Activated CD4-positive, alpha-beta T cell treated with anti-CD3 and anti-CD28 coated beads, Interleukin-2, Interleukin-4, amounts not matched to agents 100 ng/mL and 50 ng/mL, durations not matched to agents 16 hours and 8 hours (primary cell): ENCODE measurements at places on chromosomes 3 and 15.

DNA sequence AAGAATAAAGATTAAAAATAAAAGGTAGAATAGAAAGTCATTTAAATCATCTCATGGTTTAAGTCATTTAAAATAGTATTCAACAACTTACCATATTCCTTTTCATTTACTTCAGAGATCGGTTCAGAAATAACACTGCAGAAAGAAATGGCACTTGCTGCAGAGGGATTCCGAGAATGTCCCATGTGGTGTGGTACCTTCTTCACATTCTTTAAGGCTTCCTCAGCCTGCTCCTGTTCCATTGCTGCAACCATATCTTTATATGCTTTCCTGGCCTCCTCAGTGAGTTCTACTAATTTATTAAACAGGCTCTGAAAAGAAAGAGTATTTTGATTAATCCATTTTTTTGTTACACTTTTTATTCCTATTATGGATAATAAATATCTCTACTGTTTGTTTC, 32.6 kb upstream of the SHC4 start:
- DNase-seq = no peak

GRCh38 chr3:149314807-149315578, 18.4 kb downstream of the TM4SF18 start:
- no peak for DNase-seq

- no peak for DNase-seq
These were observed 157.3 kb upstream of the SMAD3 start for GRCh38 chr15:66907826-66908743.

DNA sequence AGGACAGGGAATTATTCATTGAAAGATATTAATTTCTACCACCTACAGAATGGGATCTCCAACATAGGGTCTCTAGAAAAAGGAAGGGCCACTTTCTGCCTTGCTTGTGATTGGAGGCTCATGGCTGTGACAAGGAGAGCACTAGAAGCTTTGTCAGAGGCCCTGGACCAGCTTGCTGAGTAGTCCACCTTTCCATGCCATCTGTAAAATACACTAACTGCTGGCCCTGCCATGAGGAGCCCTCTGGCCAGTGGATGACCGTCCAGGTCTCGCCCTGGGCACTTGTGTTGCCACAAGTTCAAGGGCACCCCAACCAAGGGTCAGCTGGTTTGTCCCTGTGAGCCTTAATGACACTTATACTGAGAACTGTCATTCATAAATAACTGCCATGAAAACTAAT, 1.6 kb upstream of the SYNM start:
- no peak for DNase-seq

DNA sequence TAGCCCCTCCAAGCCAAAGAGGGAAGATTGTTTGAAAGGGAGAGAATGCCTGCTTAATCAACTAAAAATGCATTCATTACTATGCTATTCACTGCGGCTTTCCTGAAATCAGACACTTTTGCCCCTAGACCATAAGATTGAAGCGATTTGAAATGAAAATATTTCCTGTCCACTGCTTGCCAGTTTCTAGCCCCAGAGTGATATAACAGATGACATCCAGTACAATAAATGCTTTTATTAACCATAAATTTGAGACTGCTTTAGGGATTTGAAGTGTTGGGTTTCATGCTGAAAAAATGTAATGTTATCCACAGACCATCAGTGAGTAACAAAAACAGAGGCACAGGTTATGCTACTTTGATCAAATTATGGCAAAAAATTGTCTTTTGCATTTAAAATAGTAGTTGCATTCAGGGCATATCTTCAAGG, 14.1 kb downstream of the IL17RD start:
- no peak for DNase-seq

- no peak for DNase-seq
These were observed 38.0 kb upstream of the DPH6 start for GRCh38 chr15:35583863-35584528.

DNA sequence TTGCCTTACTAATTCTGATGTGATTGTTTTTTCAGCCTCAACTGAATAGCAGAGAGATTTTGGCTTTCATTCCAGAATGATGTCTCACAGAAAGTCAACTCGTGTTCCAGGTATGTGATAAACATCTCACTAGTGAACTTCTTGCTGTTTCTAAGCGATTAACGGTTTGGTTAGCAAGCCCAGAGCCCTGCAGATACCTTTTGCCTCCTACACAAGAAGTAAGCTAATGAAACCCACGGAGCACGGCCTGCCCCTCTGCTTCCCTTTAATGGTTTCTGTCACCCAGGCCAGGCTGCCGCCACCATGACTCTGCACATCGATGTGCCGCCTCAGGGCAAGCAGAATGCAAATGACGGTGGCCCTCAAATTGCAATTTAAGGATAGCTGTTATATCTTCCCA, 155.9 kb upstream of the ICE2 start:
- DNase-seq = no peak

- no peak for DNase-seq
These were observed 30.4 kb upstream of the TMCO5A start for GRCh38 chr15:37903919-37904625.

- DNase-seq = no peak
These were observed 7.5 kb upstream of the TM4SF1 start for GRCh38 chr3:149384911-149385321.

DNA sequence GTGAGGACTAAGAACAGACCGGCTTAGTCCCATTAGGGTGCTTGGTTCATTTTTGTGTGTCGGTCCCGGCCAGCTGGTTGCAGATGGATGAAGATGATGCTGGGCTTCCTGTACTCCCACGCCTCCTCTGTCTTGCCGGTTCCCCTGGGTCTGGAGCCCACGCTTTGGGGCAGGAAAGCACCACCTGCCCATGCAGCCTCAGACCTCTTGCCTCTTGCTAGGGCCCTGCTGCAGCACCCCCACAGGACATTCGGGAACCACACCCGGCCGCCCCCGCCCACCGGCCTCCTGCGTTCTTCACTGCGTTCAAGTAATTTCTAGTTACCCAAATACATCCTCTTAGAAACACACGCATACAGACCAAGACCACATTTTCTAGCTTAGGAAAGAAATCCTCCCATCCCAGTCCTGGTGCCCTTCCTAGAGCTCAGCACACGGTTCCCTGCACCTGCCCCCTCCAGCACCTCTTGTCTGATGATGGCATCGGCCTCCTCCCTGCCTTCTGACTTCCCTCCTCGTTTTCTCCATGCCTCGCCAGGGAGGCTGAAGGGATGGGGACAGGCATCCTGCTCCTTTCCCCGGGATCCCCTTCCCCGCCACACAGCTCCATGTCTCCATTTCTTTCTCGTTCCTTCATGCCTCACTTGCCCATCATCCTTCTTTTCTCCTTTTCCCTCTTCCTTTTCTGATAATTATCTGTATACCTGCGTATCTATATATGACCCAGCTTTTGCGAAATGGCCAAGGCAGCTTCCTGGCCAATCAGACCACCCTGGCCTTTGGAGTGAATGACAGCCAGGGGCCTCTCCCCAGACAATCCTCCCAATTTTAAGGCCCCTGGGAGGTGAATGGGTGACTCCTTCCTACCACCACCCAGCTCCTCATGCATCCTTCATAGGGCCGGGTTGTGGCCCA, 30.9 kb downstream of the FAM3D start:
- no peak for DNase-seq

DNA sequence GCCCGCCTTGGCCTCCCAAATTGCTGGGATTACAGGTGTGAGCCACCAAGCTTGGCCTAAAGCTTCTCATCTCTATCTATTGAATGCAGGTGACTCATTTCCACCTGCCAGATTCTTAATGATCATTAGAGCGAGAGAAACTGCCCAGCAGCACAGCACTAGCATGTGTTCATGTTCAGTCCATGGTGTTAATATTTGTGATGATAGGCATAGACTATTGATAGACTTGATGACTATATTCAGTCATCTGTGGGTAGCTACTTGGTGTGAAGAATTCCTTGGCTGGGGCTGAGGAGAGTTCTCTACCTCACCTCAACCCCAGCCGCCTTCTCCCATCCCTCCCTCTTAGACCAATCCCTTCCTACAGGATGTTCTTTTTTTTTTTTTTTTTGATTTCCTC, 60.0 kb downstream of the ST6GAL1 start:
- no peak for DNase-seq

- DNase-seq = no peak
These were observed 281.1 kb upstream of the GOLGA6L4 start for GRCh38 chr15:83954506-83954905.

DNA sequence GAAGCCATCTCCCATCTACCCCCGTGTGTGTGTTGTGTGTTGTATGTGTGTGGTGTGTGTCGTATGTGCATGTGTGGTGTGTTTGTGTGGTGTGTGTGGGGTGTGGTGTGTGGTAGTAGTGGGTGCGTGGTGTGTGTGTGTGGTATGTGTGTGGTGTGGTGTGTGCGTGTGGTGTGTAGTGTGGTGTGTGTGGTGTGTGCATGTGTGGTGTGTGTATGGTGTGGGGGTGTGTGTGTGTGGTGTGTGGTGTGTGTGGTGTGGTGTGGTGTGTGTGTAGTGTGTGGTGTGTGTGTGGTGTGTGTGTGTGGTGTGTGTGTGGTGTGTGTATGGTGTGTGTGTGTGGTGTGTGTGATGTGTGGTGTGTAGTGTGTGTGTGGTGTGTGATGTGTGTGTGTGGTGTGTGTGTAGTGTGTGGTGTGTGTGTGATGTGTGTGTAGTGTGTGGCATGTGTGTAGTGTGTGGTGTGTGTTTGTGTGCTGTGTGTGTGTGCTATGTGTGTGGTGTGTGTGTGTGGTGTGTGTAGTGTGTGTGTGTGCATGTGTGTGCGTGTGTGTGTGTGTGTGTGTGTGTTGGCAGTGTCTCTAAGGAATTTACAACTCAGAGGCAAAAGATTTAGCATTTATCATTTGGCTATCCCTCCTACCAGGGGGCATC, 156.3 kb upstream of the TMEM108 start:
- DNase-seq = no peak

GRCh38 chr3:13149330-13150108, 76.3 kb upstream of the IQSEC1 start:
- no peak for DNase-seq

- DNase-seq = no peak
These were observed 264.0 kb upstream of the CRBN start for GRCh38 chr3:3443482-3443881.
